ENCODE measurements at places on chromosomes 5 and 9.
A peak's percentile ranks its signal among the peaks of the same experiment; 100 is the strongest.

GRCh38 chr5:58369513-58370190 lies 90.2 kb downstream of the PLK2 start:
- no peak for DNase-seq

DNA sequence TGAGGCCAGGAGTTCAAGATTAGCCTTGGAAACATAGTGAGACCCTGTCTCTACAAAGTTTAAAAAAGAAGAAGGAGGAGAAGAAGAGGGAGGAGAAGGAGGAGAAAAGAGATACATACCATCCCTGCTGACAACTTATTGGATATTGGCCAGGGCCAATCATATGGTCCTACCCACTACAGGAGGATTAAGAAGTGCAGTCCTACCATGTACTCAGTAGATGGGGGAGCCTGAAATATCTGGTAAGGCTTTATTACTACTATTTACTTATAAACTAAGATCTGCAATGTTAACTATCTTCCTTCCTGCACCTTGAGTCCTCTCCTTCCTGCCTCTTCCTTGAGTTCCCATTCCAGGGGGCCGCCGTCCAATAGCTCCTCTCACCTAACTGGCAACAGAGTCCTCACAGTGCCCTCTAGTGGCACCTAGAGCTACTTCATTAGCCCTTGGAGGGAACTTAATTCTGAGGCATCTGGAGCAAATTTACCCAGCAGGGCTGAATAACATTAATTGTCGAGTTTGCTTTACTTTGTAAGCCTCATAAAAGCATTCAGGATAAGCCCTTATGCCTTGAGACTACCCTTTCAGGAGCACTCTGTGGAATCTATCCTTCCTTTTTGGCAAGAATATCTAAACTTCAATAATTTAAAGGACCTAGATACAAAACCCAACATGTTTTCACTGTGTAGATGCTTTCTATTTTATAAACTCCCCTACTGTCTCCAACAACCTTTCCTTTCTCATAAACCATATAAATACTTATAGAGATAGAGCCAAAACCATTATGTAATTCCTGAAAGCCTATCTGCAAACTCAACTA lies 39.1 kb upstream of the RANBP6 start:
- DNase-seq, result peak; percentile 59

GRCh38 chr5:57687596-57687995 lies 205.0 kb upstream of the ACTBL2 start:
- DNase-seq, result no peak

DNA sequence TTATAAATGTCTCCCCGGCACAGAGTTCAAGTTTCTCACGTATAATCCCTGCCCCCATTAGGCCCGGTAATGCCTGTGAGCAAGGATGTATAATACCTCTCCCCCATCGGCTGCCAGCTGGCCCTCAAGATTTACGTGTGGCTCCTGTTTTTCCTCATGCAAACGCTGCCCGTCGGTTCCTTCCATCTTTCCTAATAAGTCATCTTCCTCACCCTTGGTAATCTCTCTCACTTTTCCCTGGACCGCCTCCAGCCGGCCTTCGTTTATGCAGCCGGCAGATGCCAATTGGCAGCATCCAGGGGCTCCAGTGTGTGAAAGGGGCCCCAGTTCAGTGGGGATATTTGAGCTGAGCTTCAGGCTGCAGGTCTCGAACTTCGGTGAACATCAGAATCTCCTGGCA lies 86.5 kb upstream of the NEURL1B start:
- peak; percentile 55 for DNase-seq

DNA sequence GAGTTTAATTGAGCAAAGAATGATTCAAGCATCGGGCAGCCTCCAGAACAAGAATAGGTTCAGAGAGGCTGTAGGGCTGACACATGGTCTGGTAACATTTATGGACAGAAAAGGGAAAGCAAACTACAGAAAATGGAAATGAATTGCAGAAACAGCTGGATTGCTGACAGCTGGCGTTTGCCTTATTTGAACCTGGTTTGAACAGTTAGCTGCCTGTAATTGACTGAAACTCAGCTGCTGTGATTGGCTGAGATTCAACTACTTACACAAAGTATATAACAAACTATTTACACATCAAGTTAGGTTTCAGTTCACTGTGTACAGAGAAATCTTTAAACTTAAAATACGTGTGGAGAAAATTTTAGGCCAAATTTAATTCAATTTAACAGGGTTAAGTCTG lies 441.7 kb downstream of the PRELID2 start:
- no peak for DNase-seq

DNA sequence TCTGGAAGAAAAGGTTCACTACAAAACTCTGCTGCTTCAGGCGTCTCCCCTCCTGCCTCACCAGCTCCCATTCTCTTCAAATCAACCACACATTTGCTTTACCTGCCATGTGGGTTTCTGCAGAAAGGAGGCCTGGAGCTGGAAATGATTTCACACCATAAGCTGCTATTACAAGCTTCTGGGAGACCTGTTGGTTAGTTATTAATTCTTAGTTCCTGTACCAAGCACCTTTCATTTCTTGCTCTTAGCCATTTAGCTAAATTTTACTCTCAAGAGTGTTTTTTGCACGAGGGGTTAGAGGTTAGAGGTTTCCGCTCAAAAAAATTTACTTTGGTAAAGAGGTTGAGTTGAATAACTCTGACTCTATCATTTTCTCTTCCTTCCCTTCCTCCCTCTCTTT lies 70.3 kb downstream of the MAP1B start:
- no peak for DNase-seq
